ENCODE measurements at places on chromosomes 6 and 20. TPM values are rescaled to one million over a fixed set of nuclear protein-coding genes. Genes with fewer than 3 reads are reported as not detected.

DNA sequence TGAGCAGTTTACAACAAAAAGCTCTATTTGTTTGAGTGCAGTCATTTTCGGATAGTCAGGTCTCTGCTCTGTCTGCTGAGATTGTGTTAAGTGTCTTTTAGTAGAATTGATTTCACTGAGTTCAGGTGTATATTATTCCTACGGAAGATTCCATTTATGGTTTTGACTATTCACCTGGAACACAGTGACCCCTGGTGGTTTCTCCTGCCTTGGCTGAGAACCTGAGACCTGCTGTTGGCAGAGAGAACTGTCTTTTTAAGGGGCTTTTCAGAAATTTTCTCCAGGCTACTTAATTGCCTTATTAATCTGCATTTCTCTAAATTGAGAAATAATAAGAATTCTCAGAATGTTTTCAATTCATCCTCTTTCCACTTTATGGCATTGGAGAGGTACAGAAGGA, 508.0 kb downstream of the TBC1D32 start:
- no peak for DNase-seq

- no peak for DNase-seq
Observed at GRCh38 chr6:123802351-123802696, 1.3 kb upstream of the NKAIN2 start.

GRCh38 chr6:44043479-44044153, 83.6 kb downstream of the MRPL14 start:
- no peak for DNase-seq

The UQCC2 gene
- total RNA-seq: 24.7 TPM

Measured in naive thymus-derived CD8-positive, alpha-beta T cell (primary cell).